ENCODE measurements at places on chromosomes 2 and 18. TPM values are rescaled to one million over a fixed set of nuclear protein-coding genes. Genes with fewer than 3 reads are reported as not detected.

The FAM237A gene
- total RNA-seq, result not detected

The IL36B gene
- not detected for total RNA-seq

The RNMT gene
- 31.3 TPM for total RNA-seq

The MFSD2B gene
- total RNA-seq, result 0.12 TPM

The LYG2 gene
- total RNA-seq, result not detected

The PROM2 gene
- 0.36 TPM for total RNA-seq

The B3GNT7 gene
- 0.65 TPM for total RNA-seq

The ABCA12 gene
- 0.12 TPM for total RNA-seq

The SPP2 gene
- not detected for total RNA-seq

The MFF gene
- 72.7 TPM for total RNA-seq

The FHL2 gene
- 86.5 TPM for total RNA-seq

The DNAH6 gene
- 0.32 TPM for total RNA-seq

The ADD2 gene
- total RNA-seq, result 0.32 TPM

The ECEL1 gene
- not detected for total RNA-seq

The MAB21L4 gene
- not detected for total RNA-seq

The FAM124B gene
- 0.24 TPM for total RNA-seq

The ABCG8 gene
- total RNA-seq, result not detected

The CACNB4 gene
- total RNA-seq, result 6.4 TPM

The RSAD2 gene
- total RNA-seq, result 5.0 TPM

The OSBPL1A gene
- 54.5 TPM for total RNA-seq

The LTBP1 gene
- total RNA-seq, result 576 TPM

The COBLL1 gene
- total RNA-seq, result 17.1 TPM

The TEKT4 gene
- not detected for total RNA-seq

The OSBPL6 gene
- 5.5 TPM for total RNA-seq

The TMEFF2 gene
- total RNA-seq, result under 0.01 TPM

The DSG2 gene
- 0.12 TPM for total RNA-seq

The NT5DC4 gene
- total RNA-seq, result not detected

The GAL3ST2 gene
- total RNA-seq, result not detected

The SRSF7 gene
- 76.6 TPM for total RNA-seq

The C2orf80 gene
- total RNA-seq, result not detected

The WNT6 gene
- total RNA-seq, result not detected

The OSR1 gene
- 95.0 TPM for total RNA-seq

The ACAA2 gene
- 54.0 TPM for total RNA-seq

The ARHGEF4 gene
- 5.5 TPM for total RNA-seq

The SERPINB10 gene
- not detected for total RNA-seq

The RNF144A gene
- 14.0 TPM for total RNA-seq

The MC2R gene
- not detected for total RNA-seq

The LGALSL gene
- total RNA-seq, result 3.1 TPM

The STK36 gene
- 28.7 TPM for total RNA-seq

The SCN2A gene
- total RNA-seq, result 0.36 TPM

The FAP gene
- 195 TPM for total RNA-seq

The TNFRSF11A gene
- total RNA-seq, result 0.12 TPM

The UPP2 gene
- total RNA-seq, result not detected

The AQP12A gene
- total RNA-seq, result not detected

The IL1F10 gene
- total RNA-seq, result not detected

The FIGN gene
- 1.3 TPM for total RNA-seq

All from hair follicle dermal papilla cell (primary cell).